ENCODE measurements at places on chromosomes 5 and 9.

DNA sequence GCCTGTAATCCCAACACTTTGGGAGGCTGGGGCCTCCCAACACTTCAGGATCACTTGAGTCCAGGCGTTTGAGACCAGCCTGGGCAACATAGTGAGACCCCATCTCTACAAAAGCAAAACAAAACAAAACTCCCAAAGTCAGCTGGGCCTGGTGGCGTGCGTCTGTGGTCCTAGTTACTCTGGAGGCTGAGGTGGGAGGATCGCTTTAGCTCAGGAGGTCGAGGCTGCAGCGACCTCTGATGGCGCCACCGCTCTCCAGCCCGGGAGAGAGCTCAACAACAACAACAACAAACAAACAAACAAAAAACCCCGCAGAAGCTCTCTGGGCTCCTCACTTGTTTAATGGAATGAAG lies 528 bp downstream of the ACOT12 start:
- no peak for DNase-seq

GRCh38 chr5:14374100-14374499 lies 207.5 kb upstream of the OTULINL start:
- DNase-seq, result no peak

DNA sequence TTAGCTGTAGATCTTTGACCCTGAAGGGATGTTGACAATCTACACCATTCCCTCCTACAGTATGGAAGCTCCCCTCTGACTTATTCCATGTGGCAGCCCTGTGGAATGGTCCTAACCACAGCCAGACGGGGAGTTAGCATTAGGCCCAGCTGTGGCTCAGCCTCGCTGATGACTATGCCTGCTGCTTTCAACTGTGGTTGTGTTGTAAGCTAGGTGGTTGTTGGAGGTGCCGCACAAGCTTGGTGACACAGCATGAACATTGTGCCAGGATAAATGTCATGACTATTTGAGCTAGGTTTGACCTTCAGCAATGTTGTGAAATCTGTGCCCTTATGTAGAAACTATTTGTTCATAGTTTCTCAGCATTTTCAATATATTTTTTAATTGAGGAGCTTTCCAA lies 40.6 kb downstream of the SGCD start:
- DNase-seq, result peak; percentile 80

GRCh38 chr5:83414601-83415000 lies 56.9 kb upstream of the VCAN start:
- no peak for DNase-seq

DNA sequence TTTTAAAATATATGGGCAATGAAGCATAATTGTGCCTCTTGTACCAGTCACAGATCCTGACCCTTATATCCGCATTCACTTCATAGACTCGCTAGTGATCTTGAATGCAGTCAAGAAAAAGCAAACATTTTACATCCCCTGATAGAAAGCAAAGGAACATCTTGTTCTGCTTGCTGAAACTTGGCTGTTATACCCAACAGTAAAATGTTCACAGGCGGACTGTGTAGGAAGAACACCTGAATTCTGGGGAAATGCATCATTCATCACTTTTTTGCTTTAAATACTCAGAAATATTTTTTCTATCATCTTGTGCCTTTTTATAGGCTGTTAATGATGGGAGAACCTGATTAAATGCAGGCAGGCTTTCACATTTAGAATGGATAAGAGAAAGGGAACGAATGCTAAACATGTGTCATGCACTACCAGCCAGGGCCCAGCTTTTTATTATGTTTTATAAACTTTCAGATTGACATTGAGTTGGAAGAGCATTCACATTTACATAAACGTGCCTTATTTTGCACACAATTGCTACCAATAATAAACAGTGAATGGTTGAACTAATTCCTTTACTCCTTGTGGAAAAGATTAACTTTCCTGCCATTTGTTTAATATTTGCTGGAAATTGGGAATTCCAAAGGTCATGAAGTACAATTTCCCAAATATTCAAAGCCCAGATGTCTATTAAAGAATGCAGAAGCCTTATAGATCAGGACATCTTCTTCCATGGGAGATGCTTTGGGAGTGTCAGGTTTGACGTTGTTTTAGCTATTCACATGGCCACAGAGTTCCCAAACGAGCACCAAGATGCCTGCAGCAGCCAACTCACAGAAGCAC lies 756.2 kb downstream of the TLE1 start:
- no peak for DNase-seq

- no peak for DNase-seq
These were observed 127.4 kb downstream of the PTTG1 start for GRCh38 chr5:160548949-160549645.

- no peak for DNase-seq
These were observed 118.8 kb upstream of the PHYKPL start for GRCh38 chr5:178351221-178352034.

DNA sequence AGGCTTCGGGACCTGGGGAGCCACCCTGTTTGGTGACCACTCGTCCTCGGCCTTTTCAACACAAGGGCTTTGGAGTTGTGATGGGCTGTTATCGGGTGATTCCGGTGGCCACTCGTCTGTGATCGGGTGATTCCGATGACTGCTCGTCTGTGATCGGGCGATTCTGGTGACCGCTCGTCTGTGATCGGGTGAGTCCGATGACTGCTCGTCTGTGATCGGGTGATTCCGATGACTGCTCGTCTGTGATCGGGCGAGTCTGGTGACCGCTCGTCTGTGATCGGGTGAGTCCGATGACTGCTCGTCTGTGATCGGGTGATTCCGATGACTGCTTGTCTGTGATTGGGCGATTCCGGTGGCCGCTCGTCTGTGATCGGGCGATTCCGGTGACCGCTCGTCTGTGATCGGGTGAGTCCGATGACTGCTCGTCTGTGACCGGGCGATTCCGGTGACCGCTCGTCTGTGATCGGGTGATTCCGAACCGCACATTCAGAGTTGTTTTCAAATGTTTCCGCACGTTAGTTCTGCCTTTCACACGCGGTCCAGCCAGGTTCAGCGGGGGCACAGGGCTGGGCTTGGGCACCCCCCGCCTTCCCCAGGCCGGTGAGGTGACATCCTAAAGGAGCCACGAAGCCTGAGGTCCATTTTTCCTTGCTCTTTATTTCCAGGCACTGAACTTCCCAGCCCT lies 30.3 kb downstream of the TPPP start:
- DNase-seq, result no peak

DNA sequence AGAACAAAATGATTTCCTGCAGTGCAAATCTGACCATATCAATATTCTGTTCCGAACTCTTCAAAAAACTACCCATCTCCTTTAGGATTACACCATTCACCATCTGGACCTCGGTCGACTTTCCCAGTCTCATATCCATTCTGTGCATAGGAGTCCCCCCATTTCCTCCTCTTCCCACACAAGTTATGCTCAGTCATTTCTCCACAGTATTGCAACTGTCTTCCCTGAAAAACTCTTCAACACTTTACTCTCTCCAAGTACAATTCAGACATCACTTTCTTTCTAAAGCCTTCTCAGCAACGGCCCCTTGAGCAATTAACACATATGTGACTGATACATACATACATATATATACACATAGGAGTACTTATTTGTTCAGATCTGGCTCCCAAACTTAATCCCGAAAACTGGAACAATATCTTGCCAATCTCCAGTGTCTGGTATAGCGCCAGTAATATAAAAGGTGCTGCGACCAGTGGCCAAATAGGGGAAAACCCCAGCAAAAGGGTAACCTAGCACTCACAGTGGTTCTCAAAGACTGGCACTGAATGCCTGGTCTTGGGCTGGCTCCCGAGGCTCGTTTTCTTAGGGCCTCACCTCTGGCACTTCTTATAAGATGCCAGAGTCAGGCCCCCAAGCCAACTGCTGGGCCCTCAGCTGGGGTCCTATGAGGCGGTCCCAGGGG lies 629 bp downstream of the ZBTB26 start:
- no peak for DNase-seq

DNA sequence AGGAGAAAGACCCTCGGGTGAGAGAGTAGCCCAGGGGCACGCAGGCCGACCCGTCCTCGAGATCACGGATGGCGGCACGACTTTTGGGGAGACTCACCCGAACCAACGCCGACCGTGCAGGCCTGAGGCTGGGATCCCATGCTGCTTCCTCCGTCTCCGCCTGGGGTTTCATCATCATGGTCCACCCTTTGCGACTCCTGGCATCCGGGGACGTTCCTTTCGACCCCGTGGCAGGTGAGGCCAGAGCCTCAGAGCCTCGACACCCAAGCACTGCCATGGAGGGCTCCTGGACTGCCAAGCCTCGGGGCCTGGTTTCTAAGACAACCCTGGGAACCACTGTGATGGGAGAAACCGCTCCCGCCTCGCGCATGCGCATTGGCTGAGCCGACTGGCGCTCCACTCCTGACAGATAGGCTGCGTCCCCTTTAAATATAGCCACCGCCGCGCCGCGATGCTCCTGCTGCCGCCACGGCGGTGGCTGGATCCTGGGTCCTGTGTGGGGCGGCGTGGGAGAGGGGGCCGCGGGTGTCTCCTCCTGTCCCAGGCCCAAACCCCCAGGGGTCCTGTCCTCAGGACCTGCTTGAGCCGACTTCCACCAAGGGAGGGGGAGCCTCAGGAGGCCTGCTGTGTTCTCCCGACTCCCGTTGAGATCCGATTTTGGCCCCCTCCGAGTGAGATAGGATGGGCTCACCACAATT lies 481.6 kb downstream of the SPATA31A7 start:
- DNase-seq, result no peak

DNA sequence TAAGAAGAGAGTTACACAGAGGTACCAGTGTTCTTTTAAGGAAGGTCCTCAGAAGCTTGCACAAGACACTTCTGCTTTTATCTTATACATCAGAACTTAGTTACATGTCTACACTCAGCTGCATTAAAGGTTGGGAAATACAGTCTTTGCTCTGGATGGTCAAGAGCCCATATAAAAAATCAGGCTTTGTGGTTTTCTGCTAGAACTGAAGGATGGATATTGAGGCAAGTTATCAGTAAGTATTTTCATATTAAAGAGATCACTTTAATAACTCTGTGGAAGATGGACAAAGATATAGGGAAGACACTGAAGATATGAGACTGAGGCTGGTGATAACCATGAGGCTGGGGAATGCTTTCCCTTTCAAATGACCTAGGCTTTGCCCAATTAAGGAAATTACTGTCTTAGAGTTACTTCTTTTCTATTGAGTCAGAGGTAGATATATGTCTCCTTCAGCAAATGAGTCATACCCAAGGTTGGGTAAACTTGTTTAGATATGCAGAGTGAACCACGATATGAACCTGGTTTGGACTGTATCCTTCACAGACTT lies 87.0 kb upstream of the TNC start:
- peak; percentile 64 for DNase-seq

- DNase-seq, result no peak
These were observed 52.9 kb downstream of the GDNF start for GRCh38 chr5:37786862-37787519.

- DNase-seq, result no peak
These were observed 231.0 kb downstream of the FRMD3 start for GRCh38 chr9:83307066-83307724.

DNA sequence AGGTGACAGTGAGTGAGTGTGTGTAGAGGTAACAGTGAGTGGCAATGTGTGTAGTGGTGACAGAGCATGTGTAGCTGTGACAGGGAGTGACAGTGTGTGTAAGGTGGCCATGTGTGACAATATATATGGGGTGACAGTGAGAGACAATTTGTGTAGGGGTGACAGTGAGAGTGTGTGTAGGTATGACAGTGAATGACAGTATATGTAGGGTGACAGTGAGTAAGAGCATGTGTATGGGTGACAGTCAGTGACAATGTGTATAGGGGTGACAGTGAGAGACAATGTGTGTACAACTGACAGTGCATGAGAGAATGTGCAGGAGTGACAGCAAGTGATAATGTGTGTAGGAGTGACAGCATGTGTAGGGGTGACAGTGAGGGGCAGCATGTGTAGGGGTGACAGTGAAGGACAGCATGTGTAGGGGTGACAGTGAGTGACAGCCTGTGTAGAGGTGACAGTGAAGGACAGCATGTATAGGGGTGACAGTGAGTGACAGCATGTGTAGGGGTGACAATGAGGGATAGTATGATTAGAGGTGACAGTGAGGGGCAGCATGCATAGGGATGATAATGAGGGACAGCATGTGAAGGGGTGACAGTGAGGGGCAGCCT lies 10.1 kb upstream of the GAPT start:
- DNase-seq, result no peak

DNA sequence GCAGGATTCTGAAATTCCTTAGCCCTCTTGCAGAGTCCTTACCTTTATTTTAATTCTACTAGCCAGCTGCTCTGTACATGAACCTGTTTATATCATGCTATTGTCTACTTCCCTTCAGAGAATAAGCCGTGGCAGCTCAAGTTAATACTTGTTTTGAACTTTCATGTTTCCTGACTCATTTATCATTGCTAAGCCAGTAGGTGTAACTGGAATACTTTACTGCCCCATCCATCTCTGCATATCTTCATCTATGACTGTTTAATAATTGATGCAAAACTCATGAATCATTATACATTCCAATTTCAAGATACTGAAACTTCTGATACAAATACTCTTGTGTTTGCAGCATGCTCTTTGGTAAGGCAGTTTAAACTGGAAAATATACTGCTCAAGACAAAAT lies 174.7 kb downstream of the PPP2R2B start:
- no peak for DNase-seq

GRCh38 chr5:17405976-17406375 lies 92.1 kb upstream of the TAF11L2 start:
- DNase-seq, result no peak

DNA sequence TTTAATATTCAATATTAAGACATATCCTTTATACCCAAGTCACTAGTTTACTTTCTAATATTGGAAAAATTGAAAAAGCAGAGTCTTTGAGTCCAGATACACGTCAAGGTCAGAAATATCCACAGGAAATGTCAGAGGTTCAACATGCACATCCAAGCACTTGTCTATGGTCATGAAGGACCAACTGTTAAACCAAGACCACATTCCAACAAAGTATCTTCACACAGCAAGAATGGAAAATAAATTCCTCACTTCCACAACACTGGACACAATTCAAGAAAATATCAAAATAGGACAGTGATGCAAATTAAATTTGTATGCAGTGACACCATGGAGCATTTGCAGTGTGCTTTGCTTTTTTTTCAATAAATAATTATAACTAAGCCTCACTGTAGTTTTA lies 142.5 kb downstream of the GABRB2 start:
- DNase-seq, result no peak

DNA sequence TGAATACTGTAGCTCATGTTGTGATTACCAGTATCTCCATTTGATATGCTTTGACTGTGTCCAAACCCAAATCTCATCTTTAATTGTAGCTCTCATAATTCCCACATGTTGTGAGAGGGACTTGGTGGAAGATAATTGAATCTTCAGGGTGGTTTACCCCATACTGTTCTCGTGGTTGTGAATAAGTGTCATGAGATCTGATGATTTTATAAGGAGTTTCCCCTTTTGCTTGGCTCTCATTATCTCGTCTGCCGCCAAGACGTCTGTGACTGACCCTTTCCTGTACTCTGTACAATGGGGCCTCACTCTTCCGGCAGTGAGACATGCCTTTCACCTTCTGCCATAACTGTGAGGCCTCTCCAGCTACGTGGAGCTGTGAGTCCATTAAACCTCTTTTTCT lies 59.3 kb downstream of the TRIO start:
- DNase-seq, result no peak

DNA sequence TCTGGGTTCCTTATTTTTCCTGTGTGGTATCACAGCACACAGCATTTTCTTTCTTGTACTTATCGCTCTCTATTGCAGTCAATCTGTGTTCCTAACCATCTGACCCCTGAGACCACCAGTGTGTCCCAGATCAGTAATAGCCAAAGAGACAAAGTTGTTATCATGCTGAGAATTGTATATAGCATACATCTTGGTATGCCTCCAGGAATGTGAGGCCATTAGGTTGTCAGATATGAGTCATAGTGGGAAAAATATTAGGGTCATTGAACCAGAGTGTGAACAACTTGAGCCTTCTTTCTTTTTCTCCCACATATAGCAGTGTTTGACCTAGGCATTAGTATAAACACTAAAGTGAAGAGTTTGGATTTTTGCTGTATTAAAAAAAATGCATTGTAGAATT lies 106.3 kb downstream of the NDUFAF2 start:
- DNase-seq, result no peak
